ENCODE measurements at places on chromosomes 5 and 9.

DNA sequence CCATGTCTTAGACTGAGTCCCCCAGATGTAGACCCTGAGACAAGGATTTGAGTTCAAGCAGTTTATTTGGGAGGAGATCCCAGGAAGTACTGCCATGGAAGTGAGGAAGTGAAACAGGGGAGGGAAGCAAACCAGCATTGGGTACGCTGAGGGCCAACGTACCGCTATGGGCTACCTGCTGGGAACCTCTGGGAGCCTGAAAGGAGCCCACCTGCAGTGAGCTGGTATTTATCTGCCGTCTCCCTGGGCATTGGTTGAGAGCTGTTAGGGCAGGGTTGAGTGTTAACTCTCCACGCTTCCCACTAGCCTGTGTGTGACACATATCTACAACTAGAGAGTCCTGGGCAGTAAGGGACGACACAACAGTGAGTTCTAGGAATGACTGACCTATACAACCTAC, 131.6 kb upstream of the SLC24A2 start:
- DNase-seq = no peak

- DNase-seq = no peak
Observed at GRCh38 chr5:10091701-10092100, 158.0 kb downstream of the ATPSCKMT start.

- no peak for DNase-seq
Observed at GRCh38 chr5:167665841-167666375, 625.5 kb upstream of the WWC1 start.

DNA sequence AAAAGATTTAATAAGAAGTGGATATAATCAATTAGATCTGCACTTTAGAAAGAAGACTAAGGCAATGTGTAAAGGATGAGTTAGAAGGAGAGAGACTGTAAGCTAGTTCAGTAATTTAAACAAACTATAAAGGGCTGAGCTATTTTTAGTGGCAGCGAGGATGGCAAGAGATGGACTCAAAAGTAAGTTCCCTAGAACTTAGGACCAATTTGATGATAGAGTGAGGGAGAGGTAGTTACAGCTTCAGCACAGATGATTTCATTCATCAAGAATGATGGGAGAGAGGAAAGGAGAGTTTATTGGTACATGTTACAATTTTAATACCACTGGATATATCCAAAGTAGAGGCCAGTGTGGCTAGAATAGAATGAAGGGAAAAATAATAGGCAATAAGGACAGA, 19.1 kb downstream of the NADK2 start:
- DNase-seq = no peak

DNA sequence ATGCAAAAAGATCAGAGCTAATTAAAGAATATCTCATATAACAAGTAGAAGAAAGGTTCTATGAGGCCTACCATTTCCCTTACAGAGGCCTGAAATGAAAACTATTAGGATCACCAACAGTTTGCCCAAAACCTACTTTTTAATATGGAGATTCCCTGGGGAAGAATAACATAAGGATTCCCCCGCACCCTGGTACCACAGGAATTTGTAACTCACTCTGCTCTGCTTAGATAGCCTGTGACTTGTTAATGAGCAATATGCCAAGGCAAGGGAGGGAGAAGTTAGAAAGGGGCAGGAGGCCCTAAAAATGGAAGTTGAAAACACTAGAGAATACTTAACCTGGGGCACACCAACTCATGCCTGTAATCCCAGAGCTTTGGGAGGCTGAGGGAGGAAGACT, 107.0 kb downstream of the CDH6 start:
- no peak for DNase-seq

DNA sequence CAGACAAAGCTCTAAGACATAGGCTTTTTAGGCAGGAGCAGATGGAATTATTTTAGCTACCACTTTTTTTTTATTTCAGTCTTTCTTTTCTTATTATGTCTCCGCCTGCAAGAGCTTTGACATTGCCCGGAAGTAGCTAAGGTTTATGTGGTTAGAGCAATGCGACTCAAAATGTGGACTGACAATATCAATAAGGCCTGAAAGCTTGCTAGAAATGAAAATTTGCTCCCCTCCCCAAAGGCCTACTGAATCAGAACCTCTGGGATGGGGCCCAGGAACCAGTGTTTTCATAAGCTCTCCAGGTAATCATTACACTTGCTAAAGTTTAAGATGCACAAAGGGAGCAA, 81.3 kb downstream of the SUSD1 start:
- no peak for DNase-seq

DNA sequence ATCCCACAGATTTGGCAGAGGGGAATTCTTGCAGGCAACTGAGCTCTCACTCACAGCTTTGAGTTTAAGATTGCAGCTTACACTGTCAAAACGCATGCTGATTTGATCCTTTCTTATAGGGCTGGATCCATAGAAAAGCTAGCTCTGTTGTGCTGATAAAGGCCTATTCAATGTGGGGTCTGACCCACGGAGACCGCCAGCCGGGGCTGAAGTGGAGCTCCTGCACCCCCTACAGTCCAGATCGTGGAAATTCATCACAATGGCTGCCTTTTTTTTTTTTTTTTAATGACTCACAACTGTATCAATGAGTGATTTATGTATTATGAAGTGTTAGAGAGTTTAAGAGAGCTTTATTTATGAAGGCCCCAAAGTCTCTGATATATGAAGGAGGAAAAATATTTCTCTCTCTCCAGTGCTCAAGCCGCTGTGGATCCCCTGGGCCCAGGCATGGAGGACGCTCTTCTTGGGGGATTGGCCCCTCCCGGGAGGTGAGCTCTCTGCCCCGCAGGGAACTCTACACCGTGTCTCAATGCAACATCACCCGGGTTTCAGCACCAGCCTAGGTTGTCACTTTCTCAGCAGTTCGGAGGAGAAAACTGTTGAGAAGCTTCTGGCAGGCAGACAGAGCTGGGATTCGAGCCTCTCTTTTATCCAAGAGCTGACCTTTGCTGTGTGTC, 700.2 kb downstream of the IRX1 start:
- no peak for DNase-seq

DNA sequence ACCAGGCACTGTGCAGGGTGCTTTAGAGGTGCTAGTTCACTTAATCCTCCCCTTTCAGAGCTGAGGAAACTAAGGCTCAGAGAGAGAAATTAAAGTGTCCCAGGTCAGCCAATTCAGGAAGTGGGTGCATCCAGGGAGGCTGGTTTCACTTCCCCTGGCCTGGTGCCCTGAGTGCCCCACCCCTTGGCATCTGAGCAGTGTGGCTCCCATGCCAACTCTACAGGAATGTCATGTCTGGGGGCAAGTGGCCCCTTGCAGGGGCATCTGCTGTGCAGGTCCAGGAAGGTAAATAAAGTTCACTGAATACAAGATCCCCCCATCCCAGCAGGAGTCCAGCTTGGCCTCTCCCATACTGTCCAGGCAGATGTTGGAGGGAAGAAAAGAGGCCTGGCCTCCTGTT, 4.4 kb upstream of the N4BP3 start:
- DNase-seq = no peak

- DNase-seq = no peak
Observed at GRCh38 chr5:158840193-158840592, 259.5 kb downstream of the EBF1 start.

DNA sequence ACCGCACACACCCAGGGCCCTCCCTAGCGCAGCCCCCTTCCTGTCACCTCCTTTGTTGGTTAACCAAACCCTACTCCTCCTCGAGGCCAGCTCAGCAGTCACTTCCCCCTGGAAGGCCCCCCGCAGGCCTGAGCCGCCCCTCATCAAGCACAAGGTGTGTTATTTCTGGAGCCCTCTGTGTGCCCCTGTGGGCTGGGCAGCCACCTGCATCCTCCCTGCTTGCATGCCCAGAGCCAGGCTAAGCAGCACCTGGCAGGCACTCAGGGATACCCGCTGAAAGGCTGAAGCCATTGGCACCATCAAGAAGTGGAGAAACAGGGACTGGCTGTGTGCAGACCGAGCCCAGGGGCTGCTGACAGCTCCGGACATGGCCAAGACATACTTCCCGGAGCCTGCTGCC, 121.8 kb downstream of the ZNF354C start:
- DNase-seq = no peak

DNA sequence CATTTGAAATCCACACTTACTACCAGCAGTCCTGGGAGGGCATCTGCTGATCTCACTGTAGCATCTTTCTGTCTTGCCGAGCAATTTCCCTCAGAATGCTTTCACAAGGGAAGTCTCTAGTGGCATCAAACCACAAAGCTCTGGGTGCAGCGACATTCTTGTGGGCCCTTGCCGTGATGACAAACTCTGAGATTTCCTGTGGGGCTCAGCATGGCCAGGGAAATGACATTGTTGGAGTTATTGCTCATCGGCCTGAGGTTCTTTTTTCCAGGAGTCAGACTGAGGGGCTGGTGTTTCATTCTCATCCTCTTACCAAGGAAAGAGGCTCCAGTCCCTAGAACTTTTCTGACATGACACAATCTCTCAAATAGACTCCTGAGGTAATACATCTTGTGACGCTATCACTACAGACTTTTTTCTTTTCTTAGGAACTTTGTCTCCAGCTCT, 51.4 kb downstream of the PFDN1 start:
- no peak for DNase-seq

- DNase-seq = no peak
Observed at GRCh38 chr5:77898385-77898784, 122.2 kb upstream of the TBCA start.

DNA sequence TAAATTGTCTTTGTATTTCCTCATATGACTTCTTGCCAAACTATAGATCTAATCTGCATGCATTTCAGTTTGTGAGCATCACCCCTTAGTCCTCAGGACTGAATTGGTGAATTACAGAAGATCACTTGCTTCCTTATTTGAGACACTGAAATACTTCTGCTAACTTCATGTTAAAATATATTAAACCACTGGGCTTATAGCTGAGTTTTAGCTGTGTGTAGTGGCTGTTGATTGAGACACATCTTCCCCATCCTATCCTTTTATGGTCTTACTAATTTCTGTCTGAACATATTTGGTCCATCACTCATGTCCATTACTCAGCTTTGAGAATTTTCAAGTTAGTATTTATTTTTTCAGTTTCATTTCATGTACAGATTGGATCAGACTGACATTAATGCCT, 295.9 kb downstream of the PSAT1 start:
- no peak for DNase-seq

GRCh38 chr9:126794441-126794840, 10.4 kb upstream of the ZBTB43 start:
- DNase-seq = no peak

DNA sequence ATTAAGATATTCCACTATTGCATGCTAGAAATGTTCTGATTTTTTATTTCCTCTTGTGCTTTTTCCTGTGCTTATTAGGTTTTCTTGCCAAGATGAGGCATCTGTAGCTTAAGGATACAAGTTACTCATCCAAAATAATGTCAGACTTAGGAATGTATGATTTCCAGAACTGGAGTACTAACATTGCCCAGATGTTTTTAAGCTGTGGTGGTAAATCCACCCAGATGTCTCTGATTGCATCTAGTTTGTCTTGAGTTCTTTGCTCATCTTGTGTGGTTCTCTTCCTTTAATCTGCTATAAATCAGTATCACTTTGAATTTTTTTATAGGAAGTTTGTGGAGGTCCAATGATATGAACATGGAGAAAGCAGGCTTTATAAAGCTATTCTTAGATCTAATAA, 337.5 kb upstream of the ZNF608 start:
- DNase-seq = no peak

DNA sequence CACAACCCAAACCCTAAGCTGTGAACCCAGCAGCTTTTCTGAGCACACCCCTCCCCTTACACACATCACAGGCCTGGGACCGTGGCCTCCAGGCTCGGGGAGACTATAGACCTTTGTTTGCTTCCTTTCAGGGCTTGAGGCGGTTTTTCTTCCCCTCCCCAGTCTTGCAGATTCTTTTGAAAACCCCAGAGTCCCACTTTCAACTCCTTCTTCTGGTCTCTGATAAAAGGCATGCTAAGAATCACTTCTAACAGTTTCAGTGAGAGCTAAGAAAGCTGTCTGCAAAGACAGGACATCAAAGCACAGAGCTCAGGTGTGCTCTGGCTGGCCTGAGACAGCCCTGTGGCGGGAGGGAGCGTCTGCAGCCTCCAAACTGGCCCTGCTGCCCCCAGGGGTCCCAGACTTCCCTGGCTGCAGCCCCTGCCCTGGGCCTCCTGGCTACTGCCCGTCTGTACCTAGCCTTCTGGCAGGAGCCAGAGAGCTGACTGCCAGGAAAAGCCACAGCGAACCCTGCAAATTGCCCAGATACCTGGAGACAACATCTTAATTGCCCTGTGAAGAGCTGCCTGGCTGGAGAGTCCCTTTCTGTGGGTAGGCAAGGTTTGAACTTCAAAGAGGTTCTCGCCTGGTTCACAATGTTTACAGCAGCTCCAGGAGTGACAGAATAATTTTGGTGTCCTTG, 138.9 kb downstream of the GADD45G start:
- no peak for DNase-seq

- DNase-seq = no peak
Observed at GRCh38 chr9:29422438-29422837, 1849.2 kb upstream of the C9orf72 start.

DNA sequence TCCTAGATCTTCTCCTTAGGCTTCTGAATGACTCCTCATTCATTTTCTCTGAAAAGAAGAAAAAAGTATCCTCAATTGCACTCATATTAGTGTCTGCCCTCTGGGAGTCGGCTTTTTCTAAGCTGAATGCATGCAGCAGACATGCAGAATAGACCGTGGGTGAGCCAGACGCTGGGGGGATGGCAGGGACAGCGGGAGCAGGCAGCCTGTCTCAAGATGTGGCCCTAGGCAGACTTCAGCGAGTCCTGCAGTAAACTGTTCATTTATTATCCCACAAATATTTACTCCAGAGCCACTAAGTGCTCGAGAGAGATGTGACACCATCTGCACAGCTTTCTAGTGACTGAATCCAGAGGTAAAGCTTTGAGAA, 164.9 kb upstream of the RAI14 start:
- no peak for DNase-seq

DNA sequence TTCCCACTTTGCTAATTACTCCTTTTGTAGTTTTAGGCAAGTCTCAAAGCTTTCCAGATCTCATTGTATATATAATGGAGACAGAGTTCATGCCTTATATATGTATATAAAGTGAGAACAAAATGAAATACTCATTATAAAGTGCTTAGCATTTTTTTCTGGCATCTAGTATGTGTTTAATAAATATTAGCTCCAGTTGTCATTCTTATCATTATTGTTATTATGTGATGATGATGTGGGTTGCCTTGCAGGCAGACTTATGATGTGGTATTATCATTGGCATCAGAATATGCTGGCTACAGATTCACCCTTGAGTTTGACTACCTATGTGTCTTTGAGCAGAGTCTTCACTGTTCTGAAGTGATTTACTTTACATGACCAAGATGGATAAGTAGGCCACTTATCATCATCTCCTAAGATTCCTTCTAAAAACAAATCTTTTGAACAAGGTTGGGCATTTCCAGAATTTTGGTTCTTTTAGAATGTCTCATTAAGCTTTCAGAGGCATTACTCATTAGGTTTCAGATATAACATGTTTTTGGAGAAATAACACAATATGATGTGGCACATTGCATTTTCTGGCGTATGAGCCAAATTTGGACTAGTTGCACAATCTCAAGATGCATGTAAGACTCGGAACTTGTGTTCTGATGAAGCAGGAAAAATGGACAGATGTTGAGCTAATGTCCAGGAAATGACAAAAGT, 145.6 kb upstream of the TNC start:
- DNase-seq = no peak

DNA sequence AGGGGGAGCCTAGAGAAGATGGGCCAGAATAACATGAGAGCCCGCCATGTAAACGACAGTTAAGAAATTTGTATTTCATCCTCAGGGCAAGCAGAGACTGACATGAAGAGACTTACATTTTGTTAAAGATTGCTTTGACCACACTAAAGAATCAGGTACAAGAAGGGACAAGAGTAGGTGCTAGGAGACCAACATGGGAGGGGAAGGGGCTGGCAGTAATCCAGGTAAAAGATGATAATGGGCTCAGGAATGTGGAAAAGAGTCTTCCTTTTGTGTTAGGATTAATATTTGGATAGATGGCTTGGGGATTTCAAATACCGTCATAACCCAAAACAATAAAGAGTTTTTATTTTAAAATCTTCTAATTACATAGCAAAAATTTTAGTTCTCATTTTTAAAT, 137.3 kb downstream of the ZNF462 start:
- DNase-seq = no peak

Measured in NCI-H2081 treated with DMSO at 0.1 percent for 48 hours (cell line).